DMS79 (cell line): ENCODE measurements at places on chromosomes 1 and 21.

DNA sequence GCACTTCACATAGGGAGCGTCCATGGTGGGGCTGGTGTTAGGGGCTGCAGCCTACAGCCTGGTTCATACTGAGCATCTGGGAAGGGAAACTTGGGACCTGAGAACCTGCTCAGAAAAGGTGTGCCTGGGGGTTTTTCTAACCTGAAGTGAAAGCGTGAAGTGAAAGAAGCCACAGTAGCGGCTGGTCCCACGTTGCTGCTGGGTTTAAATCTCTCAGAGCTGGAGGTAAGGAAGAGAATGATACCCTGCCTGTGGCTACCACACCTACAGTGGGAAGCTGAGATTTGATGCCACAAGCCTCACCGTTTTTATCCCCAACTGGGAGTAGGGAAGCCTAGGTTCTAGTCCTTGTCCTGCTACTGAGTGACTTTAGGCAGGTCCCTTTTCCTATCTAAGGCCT lies 21.0 kb upstream of the FUCA1 start:
- no peak for DNase-seq

DNA sequence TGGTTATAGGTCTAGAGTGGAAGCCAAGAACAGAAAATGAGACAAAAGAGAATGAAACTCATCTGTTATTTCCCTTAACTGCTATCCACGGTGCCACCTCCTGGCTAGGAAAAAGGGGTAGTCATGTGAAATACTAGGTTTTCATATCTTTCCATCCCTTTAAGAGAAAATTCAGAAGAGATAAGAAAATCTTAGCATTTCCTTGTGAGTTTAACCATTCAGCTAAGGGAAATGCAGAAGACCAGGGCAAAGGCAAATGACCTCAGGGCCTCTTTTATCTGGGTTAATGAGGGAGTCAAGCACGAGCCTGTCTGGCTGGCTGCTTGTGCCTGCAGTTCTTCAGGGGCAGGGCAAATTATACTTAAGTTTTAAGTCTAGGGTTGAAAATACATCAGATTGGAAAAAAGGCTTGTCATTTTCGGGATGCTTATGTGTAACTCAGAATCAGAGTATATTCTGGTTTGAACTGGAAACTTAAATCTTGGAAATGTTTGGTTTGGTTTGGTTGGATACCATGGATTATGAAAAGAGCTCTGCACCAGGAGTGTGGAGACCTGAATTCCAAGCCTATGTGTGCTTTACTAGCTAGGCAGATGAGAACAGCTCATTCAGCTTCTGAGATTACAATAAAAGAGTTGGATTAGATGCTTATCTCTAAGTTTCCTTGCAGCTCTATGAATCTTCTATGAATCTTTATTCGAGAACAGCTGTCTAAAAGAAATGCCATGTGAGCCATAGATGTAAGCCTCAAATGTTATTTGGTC lies 19.9 kb downstream of the NIBAN1 start:
- DNase-seq = no peak

- no peak for DNase-seq
These were observed 74.1 kb downstream of the PRDM2 start for GRCh38 chr1:13774121-13774520.

GRCh38 chr1:223639331-223639749 lies 26.2 kb downstream of the CAPN8 start:
- DNase-seq = no peak

DNA sequence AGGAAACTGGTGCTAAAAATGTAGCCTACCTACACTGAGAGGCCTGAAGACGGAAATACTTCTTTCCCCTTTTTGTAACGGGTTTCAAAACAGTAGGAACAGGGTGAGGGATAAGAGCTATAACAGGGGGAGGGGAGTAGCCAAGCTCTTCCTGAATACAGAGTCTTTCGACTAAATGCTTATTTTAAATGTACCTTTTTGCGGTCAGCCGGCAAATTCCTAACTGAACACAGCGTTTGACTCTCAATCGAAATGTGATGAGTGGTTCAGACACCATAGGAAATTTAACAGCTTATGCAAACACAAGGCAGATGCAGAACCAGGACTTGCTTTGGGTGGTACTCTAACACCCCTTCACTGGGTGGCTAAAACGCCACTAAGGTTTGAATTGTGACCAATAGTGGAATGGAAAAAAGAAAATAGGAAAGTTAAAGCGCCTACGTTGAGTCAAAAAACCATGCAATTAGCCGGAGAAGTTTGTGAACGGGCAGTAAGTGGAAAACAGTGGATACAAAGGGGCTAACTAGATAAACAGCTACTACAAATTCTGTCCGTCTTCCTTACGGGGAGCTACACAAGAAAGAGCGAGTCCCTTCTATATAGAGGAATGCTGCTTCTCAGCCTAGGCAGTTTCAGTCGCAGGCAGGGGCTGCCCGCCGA lies 1.7 kb downstream of the EGLN1 start:
- DNase-seq = no peak

- DNase-seq = no peak
These were observed 11.1 kb upstream of the CD48 start for GRCh38 chr1:160722726-160723125.

DNA sequence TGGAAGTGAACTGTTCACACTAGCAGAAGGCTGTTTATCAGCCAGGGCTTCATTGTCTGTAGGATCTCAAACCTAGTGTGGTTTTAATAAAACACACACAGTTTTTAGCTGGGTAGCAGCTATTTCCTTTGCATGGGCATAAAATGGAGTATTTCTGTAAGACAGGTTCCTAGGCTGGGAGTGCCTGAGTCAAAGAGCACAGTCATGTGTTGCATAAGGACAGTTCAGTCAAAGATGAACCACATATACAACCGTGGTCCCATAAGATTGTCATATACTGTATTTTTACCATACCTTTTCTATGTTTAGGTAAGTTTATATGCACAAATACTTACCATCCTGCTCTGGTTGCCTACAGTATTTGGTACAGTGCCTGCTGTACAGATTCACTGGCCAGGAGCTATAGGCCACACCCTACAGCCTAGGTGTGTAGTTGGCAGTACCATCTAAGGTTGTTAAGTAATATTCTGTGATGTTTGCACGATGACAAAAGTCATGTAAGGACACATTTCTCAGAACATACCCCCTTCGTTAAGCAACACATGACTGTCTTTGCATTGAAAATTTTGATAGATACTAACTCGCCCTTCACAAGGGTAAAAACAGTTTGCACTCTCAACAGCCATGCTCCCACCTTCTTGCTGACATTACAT lies 17.2 kb downstream of the LGALS8 start:
- DNase-seq = no peak
